ENCODE measurements at places on chromosomes 5 and 9.

- DNase-seq = no peak
Measured at GRCh38 chr5:109304309-109304708, 105.5 kb downstream of the PJA2 start.

DNA sequence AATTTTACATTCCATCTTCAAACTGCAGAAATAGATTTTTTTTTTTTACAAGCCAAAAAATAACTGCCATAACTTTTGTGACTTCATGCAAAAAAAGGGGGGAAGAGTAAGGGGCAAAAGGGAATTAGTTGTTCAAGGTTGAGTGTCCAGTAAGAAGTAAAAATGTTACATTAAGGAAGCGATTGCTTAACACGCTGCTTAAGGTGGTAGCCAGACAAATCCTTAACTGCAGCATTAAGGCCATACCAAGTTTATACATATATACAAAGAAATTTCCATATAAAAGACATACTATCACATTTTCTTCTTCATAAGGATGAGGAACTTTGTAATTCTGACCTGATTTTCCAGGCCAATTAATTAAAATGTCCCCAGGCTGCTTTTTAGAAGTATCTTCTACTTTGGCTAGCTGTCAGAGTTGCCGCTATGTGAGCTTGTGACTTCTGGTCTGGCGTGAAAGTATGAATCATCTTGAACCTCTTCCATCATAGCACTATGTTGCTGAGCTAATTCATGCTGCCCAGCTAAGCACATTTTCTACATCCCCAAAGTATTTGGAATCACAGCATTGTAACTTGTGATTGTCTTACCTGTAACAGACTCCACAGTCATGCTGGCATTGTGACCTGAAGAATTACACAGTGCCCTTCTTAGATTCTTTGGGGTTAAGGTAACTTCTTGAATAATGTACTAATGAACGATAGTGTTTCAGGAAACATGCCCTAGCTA, 40.0 kb downstream of the G3BP1 start:
- no peak for DNase-seq

GRCh38 chr9:131799177-131799823, 59.4 kb upstream of the RAPGEF1 start:
- no peak for DNase-seq

DNA sequence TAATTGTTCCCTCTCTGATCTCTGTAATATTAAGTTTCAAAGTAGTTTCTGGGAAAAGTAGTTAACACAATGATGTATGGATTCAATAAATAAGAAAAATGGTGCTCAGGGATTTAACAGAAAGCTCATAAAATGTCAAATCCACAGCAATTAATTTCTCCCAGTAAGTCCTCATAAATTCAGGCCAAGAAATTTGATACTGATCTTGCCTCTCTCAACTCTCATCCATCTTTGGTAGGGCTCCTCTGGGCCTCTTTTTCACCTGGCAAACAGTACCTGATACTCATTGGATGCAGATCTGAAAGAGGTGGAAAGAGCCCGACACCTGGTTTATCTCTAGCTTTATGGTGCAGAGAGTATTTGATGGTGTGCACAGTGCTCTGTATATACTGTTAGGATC, 106.1 kb downstream of the STK32A start:
- DNase-seq = no peak

DNA sequence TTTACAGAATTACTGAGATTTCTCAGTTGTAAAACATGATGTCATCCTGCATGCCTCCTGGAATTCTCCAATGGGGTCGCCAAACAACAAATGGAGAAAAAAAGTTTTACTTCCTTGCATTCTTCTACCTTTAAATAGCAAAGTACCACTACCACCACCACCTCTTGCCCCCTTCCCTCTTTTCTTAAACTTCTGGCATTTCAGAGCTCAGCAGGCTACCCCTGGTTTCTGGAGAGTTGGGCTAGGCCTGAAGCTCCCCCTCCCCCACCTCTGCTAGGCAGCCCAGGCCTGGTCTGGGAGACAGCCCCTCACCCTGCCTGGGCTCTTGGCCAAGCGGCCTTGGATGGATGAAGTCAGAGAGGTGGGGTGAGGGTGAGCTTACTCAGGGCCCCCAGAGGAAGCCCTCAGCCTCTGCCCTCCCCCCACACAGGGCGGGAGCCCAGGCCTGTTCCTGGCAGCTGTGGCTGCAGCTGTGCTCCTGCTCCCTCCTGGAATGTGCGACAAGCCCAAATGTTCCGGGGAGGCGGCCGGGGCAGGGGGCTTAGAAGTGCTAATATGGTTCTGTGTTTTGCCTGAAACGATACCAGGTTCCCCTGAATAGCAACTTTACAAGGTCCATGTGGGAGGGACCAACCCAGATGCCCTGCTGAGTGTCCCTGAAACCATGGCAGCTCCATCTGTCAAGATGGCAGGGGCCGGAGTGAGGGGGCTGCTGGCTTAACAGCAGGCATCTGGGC, 6.0 kb upstream of the CCIN start:
- DNase-seq = no peak

GRCh38 chr9:80082213-80082612, 510.4 kb downstream of the TLE4 start:
- no peak for DNase-seq

- no peak for DNase-seq
Measured at GRCh38 chr9:82665324-82665723, 397.6 kb downstream of the RASEF start.

DNA sequence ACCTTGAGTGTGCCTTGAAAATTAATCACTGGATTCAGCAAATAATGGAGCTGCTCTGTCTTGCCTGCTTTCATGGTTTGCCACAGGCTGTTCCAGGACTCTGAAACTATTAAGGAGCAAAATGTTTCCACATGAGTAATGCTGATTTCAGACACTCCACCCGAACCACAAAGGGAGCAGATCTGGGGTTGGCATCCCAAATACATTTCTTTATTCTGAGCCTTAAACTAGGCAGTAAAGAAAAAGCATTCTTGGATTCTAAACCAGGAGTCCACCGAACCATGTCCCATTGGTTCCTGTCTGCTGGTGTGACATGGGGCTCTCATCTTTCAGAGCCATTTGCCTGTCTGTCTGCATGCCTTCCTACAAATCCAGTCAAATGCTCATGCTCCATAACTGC, 10.1 kb upstream of the C1QTNF3 start:
- no peak for DNase-seq

Data from CD14-positive monocyte (primary cell).